NCI-H2081 (cell line): ENCODE measurements at places on chromosomes 7 and 10.

- no peak for DNase-seq
Observed at GRCh38 chr7:28999427-28999826, 41.3 kb upstream of the TRIL start.

GRCh38 chr10:29598851-29599311, 35.9 kb downstream of the SVIL start:
- no peak for DNase-seq

DNA sequence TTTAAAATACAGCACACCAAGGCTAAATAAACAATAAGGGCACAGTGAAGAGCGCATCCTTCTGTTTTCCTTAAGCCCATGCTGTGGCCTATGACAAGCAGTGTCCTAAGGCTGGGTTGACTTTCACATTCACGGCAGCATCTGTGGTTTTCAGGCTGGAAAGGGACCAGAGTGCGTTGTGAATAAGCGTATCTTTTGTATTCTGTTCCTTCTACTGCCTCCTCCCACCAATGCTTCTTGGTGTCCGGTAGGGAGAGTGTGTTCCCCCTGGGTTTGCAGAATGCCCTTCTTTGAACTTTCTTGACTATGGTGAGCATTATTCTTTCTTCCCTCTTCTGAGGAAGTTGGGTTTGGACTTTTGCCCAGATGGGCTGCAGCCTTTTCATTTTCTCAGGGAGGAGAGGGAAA, 73.6 kb downstream of the ABCA13 start:
- no peak for DNase-seq

- DNase-seq = peak; percentile 45
Observed at GRCh38 chr10:99395750-99396445, 34.5 kb downstream of the GOT1 start.

- DNase-seq = no peak
Observed at GRCh38 chr7:77348371-77348813, 67.8 kb downstream of the GSAP start.

DNA sequence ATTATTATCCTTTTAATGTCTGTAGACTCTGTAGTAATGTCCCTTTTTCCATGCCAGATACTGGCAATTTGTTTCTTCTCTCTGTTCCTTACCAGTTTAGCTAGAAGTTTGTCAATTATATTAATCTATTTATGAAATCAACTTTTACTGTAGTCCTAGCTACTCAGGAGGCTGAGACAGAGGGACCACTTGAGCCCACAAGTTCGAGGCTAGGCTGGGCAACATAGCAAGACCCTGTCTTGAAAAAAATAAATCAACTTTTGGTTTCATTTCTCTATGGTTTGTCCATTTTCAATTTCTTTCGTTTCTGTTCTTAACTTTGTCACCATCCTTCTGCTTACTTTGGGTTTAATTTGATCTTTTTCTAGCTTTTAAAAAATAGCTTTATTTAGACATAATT, 42.5 kb upstream of the PLA2G12B start:
- DNase-seq = no peak

- no peak for DNase-seq
Observed at GRCh38 chr7:17320102-17320497, 21.6 kb downstream of the AHR start.

- DNase-seq = no peak
Observed at GRCh38 chr10:1553951-1554350, 183.4 kb downstream of the ADARB2 start.

DNA sequence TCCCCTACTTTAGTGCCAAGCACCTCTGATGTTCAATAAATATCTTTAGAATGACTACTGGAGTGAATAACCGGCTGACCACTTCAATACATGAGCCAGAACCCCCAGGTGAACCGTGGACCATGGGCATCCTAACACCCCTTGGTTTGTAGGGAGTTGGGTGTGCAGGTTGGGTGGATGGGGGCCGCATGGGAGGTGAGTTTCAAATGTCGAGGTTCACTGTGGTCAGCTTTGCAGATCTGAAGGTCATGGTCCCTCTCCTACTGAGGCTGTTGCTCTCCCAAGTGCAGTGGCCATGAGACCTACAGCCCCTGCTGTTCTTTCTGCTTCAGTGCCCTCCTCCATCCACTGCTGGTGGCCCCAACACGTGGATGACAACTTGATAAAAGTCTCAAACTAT, 178.0 kb upstream of the MKI67 start:
- no peak for DNase-seq

GRCh38 chr10:31194986-31195385, 124.0 kb upstream of the ZEB1 start:
- DNase-seq = no peak

DNA sequence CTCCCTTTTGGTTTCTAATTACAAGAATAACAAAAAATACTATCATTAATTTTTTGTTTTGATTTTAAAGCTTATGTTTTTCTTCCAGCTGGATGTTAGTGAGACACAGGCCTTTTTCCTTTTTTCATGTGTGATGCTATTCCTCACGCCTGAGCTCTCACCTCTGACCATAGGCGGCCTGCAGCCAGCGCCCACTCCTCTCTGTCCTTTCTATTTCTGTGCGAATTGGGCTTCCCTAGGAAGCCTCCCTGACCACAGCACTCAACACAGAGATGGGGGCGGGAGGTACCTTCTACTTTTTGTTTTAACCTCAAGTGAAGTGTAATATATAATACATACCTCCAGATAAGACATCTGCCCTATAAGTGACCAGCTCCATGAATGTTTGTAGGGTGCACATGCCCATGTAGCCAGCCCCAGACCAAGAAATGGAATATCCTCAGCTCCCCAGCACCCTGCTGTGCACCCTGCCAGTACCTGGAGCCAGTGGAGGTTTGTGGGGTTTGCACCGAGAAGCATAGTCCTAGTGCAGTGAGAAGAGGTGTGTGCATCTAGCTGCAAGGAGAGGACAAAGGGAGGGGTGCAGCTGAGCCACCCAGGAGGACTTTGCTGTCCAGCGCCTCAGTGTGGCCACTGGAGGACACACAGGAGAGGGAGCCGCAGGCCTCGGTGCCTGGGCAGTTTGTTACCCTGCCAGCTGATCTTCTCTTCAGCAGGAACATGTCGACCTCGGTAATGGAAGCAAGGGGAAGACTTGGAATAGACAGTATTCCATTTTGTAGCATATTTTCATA, 38.5 kb downstream of the BNIP3 start:
- no peak for DNase-seq

DNA sequence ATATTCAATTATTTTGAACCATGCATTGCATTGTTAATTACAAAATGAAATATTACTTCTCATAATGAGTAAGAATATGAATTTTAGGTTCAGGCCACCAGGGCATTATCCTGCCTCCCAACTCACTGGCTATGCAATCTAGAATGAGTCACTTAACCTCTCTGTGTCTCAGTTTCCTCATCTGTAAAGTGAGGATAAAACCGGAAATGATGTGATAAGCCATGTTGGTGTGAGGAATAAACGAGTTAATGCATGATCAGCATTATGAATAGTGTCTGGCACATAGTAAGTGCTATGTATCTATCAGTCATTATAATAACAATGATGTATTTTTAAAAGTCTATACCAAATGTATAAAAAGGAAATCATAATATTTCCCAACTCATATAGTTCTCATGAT, 85.5 kb downstream of the SEMA3D start:
- DNase-seq = no peak

GRCh38 chr7:20340839-20341238, 10.1 kb downstream of the ITGB8 start:
- DNase-seq = no peak

DNA sequence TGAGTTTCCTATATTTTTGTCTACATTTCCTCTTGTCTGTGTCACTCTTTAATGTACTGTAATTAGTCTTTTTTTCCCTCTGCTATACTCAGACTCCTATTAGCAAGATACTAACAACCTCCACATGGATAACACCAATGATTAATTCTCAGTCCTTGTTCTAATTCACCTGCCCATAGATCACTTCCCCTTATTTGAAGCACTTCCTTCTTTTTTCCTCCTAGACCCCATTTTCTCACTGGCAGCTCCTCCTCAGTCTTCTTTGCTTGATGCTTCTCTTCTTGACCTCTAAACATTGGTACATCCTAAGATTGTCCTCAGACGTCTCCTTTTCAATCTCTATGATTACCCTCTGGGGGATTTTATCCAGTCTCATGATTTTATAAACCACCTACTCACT, 98.2 kb upstream of the IMMP2L start:
- DNase-seq = no peak

DNA sequence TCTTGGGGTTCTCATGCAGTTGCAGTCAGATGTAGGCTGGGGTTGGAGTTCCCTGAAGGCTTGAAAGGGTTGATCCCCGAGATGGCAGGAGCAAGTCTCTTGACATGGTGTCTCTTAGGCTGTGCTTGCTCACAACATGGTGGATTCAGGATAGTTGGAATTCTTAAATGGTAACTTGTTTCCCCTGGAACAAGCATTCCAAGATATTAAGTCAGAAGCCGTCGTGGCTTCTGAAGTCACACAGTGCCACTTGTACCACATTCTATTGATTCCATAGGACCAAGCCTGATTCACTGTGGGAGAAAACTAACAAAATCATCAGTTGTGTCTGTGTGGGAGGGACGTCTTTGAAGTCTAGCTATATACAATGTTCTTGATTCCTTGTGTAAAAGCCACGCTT, 3.5 kb upstream of the SLC35B4 start:
- no peak for DNase-seq

GRCh38 chr7:109890622-109891021, 1200.3 kb upstream of the LRRN3 start:
- no peak for DNase-seq

DNA sequence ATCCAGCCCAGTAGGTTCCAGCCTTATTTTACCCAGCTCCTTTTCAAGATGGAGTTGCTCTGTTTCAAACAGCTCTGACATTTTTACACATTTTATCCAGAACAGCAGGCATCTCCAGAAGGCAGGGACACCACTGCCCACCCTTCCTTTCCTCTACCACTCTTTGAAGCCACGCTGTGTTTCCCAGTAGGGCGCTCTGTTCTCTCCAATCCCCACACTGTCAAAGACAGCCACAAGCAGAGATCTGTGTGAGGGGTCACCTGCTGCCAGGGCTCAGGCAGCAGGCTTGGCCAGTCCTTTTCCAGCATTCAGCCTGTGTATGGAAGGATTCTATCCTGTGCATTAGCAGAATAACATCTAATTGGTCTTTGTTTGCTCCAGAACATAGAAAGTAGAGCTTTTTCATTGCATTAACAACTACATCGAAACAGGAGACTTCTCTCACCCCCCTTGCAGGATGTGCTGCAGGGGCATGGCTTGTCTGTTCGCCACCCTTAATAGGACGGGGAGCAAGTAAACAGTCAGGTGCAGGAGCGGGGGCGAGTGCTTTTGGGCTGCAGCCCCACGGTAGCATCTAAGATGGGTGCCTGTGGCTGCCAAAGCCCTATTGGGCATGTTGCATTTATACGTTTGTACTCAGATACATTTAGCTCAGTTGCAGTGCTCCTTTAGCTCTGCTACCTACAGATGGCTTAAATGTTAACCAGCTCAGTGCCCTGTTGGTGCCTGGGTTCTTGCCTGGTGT, 326.1 kb downstream of the GALNT17 start:
- no peak for DNase-seq

GRCh38 chr7:140084972-140085371, 22.2 kb upstream of the PARP12 start:
- DNase-seq = no peak

- DNase-seq = no peak
Observed at GRCh38 chr10:128480601-128481000, 354.4 kb upstream of the MKI67 start.

GRCh38 chr7:70421319-70421718, 710.6 kb upstream of the GALNT17 start:
- peak; percentile 85 for DNase-seq

DNA sequence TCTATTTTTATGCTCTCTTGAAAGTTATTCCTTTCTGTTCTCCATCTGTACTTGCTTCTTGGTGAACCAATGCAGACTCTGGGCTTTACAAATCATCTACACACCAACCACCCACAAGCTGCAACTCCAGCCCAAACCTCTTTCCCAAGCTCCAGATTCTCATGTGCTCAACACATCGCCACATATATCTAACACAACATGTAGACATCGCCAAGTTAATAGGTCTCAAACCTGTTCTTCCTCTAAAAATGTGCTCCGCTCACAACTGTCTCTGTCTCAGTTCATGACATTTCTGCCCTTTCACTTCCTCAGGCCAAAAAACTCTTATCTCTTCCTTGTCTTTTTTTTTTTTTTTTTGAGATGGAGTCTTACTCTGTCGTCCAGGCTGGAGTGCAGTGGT, 95.7 kb upstream of the EEPD1 start:
- DNase-seq = no peak

GRCh38 chr10:75233444-75234016, 2.2 kb downstream of the COMTD1 start:
- no peak for DNase-seq

GRCh38 chr10:48330269-48330668, 23.8 kb downstream of the MAPK8 start:
- no peak for DNase-seq

- no peak for DNase-seq
Observed at GRCh38 chr7:28245123-28245878, 64.7 kb upstream of the JAZF1 start.

DNA sequence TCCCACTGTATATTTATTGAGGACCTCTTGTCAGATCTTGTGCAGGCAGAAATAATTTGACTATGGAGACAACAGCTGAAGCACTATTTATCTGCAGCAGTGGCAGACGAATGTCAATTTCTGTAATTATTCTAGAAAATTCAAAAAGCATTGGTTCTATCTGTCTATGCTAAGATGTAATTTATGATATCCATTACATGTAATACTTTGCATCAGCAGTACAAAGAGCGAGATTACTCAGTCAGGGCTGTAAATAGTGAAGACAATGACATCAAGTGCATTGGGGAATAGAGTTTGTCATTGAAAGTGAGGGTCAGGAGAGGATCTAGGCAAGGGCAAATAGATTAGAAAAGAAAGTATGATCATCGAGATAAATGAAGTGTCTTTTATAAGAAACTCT, 508.2 kb downstream of the ZWINT start:
- DNase-seq = no peak

GRCh38 chr10:70139151-70139996, 6.7 kb upstream of the AIFM2 start:
- no peak for DNase-seq

DNA sequence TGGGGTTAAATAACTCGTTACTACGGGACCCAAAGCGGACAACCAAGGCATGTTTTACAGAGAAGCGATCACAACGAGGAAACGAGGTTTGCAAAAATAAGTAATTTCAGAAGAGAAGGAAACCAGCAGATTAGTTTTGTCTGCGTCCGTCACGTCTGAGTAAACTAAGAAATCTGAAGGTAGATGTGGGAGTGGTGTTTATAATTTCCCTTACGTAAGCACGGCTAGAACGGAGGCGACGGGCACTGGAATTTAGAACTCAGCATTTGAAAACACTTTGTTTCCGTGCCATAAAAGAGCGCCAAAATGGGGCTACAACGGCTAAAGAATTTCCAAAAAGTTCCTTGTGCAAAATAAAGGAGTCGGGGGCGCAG, 718 bp upstream of the UMAD1 start:
- peak; percentile 51 for DNase-seq

- DNase-seq = no peak
Observed at GRCh38 chr10:46033602-46034011, 3.2 kb upstream of the NCOA4 start.

- DNase-seq = no peak
Observed at GRCh38 chr7:39199006-39199405, 221.3 kb downstream of the POU6F2 start.

GRCh38 chr10:127877699-127878098, 15.0 kb downstream of the CLRN3 start:
- no peak for DNase-seq
